ENCODE measurements at places on chromosomes 12 and 14.

- DNase-seq, result no peak
These were observed 71.3 kb downstream of the SUSD6 start for GRCh38 chr14:69682621-69683263.

GRCh38 chr14:41137741-41138140, 468.9 kb upstream of the LRFN5 start:
- DNase-seq, result no peak

DNA sequence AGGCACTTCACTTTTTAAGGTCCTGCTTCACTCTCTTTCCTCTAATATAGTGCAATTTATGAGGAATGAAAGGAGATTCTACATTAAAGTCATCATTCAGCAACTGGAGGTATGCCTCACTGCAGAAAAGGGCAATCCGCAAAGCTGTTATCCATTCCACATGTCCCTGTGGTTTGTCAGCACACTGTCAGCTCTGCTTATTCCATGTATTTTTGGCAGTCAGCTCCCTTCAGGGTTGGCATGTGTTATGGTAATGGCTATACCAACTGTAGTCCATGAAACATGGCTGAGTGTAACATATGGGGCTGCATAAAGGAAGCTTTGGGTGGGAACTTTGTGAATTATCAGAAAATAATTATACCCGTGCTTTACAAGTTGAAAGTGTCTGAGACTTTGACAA, 154.1 kb downstream of the GALC start:
- no peak for DNase-seq

DNA sequence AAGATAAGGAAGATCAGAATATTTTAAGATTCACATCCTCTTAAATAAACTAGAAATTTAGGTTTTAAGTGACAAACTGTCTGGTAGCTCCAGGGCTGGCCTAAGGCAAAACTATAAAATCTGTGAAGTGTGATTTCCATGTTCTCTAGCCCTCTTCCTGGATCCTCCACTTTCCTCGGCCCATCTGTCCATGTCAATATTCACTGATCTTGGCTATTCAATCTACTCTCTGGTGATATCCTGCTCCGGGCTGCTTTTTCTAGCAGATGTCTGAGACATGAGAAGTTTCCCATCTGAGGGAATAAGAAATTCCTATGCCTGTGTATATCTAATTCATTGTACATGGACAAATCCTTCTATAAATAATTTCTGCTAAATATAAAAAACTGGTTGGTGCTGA, 500.4 kb downstream of the GALC start:
- no peak for DNase-seq

DNA sequence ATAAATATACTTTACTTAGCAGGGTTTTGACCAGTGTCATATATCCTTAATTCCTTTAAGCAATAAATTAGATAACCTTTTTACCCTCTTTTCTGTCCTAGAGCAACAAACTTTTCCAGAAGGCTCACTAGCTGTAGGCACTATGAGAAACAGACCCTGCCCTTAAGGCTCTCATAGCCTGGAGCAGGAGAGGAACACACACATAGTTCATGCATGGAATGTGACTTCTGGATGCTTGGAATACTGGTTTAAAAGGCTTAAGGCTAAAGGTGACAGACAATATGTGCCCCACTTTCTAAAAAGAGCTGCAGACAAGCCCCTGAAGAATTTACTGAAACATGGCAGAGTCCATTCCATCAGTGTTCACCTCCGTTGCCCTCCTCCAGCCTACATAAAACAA, 237.2 kb downstream of the TTC8 start:
- no peak for DNase-seq

DNA sequence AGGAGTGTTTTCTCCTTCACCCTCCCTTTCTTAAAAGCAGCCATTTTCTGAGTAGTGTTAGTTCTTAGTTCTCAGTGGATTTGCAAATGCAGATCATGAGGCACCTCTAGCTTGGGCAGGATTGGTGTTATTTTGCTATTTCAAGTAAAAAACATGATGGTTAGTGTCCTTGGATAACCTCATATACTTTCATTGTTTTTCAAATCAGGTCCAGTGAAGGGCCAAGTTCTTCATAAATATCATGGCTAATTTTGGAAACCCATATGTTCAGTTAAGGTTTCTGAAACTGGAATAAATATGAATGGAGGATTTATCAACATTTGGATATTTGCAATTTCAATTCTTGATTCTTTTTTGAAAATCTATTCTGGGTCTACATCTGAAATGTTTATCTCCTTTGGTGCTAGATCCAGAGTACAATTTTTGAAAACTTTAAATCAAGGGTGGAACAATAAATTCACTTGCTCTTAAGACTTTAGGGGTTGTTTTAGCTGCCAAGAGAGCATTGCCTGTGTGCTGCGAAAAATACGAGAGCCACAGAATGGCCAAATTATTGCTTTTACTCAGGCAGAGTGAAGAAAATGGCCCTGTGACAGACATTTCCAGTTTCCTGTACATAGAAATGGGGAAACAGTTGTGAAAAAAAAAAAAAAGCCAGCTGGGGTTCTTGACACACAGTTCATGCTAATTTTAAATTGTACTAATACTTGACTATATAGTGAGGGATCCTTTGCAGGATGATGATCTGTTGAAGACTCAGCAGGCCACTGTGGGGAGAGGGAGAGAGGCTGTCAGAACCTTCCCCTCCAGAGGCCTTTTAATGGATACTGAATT, 104.6 kb downstream of the BICD1 start:
- DNase-seq, result no peak

DNA sequence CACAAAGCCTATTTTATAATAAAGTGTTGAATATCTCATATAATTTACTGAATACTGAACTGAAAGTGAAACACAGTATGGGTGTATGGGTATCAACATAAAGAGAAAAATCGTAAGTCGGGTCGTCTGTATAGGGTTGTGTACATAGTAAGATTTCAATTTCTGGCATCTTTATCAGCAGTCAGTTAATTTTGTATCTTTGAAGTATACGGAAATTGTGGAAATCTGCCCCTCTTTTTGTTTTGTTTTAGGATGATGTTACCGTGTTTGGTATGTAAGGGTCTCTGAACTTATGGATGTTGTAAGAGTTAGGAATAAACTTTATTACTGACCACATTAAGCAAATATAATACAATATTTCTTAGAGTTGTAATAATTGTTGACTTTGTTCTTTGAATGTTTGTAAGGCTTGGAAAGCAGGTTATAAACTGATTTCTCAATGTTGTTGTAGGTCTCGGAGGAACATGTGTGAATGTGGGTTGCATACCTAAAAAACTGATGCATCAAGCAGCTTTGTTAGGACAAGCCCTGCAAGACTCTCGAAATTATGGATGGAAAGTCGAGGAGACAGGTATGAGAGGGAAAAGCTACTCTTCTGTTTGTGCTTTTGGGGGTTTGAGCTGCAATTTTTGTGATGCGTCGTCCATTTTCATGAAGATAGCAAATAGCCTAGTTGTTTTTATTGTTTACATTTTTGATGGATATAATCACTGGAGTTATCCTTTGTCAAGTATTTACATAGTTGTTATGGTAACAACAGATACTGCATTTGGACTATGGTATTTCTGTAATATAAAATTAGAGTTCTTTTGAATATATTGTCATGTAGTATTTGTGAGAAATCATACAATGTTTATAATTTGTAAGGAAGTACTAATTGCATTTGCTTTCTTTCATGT, 12.0 kb downstream of the EID3 start:
- no peak for DNase-seq

DNA sequence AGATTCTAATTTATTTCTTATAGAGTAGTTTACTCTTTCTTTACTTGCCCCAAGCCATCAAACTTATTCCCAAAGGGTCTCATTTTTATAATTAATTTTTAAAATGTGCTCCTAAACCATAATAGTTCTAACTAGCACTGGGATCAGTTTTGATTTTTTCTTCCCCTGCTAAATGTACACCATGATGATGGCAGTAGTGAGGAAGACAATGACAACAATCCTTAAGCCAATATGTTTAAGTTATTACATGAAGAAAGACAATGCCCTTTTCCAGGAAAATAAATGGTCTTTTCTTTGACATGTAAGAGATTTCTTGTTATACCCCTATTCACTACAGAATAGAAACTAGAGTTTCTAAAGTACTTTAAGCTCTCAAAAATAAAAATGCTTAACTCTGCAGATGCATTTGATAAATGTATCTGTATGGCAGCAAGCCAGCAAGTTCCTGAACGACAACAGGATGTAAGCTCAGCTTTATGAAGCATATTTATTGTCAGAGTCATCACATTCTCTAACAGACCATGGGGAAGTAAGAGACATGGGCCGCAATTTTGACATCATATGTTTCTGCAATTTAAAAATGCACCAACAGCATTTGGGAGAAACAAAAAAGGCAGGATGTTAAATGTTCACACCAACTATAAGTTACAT, 36.0 kb upstream of the SNX6 start:
- no peak for DNase-seq
